Esophagus mucosa (tissue), 1 donor: ENCODE measurements at places on chromosomes 12 and 14. TPM values are rescaled to one million over a fixed set of nuclear protein-coding genes. Genes with fewer than 3 reads are reported as not detected.

The CCDC196 gene
- total RNA-seq, result not detected

The ADAM21 gene
- total RNA-seq, result not detected

The BCL2L2 gene
- total RNA-seq, result 29.1 TPM

The RPS6KL1 gene
- total RNA-seq, result 1.7 TPM

DNA sequence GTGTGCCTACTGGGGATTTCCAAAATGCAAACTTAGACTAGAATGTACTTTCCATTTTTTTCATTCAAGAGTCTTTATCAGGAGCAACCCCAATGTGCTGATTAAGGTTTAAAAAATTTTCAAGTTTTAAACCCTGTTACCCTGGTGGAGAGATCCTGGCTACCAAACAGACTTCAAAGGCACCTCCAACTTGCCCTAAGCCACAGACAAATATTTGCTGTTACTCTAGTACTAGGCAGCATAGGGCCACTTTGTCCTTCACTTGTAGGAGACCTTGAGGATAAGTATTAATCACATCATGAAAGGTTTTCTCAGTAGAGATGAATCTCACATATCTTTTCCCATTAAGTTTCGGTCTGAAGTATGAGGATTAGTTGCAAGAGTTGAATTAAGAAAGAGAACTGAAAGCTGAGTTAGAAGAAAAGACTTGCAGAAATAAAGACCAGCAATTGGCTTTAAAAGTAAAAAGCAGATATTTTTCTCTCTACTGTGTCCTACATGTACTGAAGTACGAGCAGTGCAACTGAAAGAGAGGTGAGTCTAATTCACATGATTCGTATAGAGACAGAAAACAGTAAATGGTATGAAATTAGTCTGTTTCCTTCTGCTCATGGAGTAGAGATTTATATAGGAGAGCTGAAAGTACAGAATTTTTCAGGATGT, 28.3 kb downstream of the NTN4 start:
- no peak for ATAC-seq

DNA sequence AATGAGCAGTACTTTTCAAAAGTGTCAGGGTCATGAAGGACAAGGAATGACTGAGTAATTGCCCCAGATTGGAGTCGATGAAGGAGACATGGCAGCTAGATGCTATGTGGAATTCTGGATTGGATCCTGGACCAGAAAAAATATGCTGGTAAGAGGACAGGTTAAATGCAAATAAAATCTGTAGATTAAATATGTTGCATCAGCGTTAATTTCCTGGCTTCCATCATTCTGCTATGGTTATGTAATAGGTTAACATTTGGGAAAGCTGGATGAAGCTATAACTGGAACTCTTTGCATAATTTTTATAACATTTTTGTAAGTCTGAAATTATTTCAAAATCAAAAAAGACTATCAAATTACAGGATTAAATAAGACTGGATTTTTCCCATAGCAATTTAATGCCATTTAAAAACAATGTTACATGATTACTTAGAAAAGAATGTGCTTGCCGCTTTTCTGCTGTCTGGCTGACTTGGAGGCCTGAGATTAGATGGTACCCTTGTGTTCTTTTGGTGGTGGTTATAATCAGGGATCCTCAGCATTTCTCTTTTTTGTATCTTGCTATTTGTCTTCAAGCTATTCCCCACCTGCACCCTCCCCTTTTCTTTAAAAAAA, 65.1 kb downstream of the FBXW8 start:
- ATAC-seq, result no peak

- peak; percentile 7 for ATAC-seq
These were observed 13.0 kb upstream of the GPR68 start for GRCh38 chr14:91257328-91258010.

DNA sequence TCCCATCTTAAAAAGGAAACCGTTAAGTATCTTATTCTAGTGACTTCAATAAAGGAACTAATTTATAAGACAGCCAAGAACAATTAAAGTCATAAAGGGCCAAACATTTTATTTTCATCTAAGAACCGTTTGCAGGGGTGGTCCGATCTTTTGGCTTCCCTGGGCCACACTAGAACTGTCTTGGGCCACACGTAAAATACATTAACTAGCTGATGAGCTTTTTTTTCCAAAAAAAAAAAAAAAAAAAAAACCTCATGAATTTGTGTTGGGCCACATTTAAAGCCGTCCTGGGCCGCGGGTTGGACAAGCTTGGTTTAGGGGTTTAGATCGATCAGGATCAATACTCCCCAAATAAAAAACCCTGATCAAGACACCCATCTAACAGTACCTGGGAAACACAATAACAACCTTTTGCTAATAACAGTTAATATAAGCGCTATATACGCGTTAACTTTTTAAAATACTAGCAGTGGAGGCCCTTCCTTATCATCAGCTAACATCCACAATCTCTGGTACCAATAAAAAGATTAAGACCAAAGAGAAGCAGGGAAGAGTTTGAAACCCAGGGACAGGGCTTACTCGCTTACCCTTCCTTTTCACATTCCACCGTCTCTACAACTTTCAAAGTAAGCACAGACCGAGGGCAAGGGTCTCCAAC, 1.1 kb downstream of the NAP1L1 start:
- no peak for ATAC-seq

DNA sequence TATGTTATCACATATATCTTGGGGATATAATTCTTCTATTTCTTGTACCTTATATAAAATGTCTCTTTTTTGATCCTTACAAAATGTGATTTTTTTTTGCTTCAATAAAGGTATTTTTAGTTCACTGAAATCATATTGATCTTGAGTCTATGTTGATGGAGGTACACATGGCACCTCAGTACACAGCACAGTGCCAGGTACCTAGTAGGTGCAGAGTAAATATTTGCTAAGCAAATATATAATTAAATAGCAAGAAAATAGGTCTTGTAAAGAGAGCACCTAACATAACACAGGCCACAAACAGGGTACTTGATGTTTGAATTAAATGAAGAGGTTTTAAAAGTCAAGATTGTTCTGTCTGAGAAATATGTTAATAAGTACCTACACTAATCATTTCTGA, 69.7 kb downstream of the CIT start:
- no peak for ATAC-seq

- ATAC-seq, result peak; percentile 20
These were observed 55.1 kb downstream of the PRIMA1 start for GRCh38 chr14:93733231-93733630.

- no peak for ATAC-seq
These were observed 168.0 kb downstream of the EGLN3 start for GRCh38 chr14:33782923-33783322.

- peak; percentile 53 for ATAC-seq
These were observed 1.2 kb downstream of the PIK3C2G start for GRCh38 chr12:18262514-18262913.

GRCh38 chr12:92582475-92582874, 120.3 kb upstream of the PLEKHG7 start:
- no peak for ATAC-seq

DNA sequence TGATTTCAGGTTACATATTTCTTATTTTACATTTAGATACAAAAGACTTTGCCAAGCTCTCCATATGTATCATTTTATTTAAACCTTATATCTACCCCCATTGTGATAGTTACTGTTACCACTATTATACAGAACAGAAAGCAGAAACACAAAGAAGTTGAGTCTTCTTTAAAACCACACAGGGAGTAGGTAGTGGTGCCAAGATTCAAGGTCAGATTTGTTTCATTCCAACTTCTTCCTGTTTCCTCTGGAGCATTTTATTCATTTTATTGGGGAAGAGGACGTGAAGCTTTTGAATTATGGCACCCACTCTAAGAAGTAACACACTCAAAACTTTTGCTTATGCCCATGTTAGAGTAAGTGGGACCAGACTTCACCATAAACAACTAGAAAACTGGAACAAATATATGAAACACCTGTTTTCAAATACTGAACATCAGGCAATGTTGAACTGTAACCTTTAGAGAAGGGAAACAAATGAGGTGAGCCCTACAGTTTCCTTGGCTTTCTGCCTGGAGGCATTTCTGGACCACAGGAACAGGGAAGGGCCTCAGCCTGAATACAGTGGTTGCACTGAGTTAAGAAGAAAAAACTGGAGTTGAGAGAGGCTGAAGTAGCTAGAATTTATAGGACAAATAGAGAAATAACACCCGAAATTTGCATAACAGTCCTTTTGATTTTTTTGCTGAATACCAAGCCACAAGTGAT, 160.4 kb upstream of the SSTR1 start:
- no peak for ATAC-seq

DNA sequence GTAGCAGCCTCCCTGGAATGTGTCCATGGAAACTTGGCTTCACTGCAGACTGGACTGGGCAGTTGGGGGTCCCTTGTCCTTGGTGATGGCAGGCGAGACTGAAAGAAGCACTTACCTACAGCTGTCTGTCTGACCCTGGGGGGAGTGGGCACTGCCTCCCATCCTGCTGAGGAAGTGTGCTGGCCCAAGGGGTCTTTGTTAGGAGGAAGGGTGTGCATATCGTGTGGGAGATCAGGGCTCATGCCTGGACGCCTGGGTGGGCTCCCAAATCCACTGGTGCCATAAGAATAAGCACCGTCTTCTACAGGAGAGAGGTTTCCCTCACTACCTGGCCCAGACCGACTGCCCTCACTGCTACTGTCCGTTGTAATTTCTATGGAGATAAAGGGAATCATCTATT, 81.4 kb downstream of the PIWIL1 start:
- ATAC-seq, result no peak

- no peak for ATAC-seq
These were observed 510 bp downstream of the ARID2 start for GRCh38 chr12:45730084-45730347.

GRCh38 chr12:121613462-121613861, 12.9 kb upstream of the ORAI1 start:
- no peak for ATAC-seq

GRCh38 chr14:64850369-64851137, 29.2 kb downstream of the SPTB start:
- ATAC-seq, result no peak

DNA sequence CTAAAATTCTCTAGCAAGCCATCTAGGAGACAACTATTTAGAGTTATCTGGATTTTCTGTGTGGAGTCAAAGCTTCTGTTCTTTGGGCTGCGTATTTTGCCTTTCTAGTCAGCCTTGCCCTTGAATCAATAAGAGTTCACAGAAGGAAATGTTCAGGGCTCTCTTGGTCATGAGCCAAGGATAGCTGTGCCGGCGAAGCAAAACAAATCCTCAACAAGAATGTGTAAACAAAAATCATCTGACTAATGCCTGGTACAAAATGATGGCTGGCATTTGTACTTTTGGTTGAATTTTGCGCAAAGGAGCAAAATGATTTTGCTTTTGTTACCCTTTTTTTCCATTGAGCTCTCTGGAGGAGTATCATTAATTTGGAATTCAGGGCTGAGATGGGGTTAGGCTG, 171.1 kb downstream of the DACT1 start:
- ATAC-seq, result no peak

GRCh38 chr12:5050542-5050941, 6.9 kb downstream of the KCNA5 start:
- peak; percentile 42 for ATAC-seq

DNA sequence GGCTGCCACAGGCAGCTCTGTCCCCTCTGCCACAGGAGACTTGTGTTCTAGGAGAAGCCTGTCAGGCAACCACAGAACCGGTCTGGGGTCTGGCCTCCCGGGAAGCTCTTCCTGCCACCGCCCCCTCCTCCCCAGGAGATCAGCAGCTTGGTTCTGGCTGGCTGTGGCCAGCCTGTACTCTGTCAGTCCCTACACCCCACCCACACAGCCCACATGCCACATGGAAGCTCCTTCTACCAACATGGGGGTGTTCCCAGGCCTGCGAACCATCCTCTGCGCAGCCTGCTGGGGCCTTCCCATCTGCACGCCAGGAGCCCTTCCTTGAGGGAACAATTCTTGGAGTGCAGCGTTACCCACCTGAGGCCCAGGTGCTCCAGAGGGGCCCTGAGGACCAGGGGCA, 16.8 kb downstream of the TMEM106C start:
- no peak for ATAC-seq

DNA sequence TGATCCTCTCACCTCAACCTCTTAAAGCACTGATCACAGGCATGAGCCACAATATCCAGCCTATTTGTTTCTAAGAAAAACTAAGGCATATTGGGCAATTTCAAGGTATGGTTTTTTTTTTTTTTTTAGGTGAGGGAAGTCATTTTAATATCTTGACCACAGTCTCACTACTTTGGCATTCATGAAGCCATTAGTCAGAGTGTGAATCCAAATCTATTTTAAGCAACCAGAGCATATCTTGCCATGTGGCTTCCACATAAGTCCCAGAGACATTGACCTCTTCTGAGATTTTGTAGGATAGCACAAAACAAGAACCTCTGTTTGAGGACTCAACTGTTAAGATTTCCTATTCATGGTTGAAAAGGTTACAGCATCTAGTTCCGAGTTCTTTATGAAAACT, 130.3 kb upstream of the RBM19 start:
- no peak for ATAC-seq

GRCh38 chr12:2234091-2234490, 181.3 kb downstream of the CACNA1C start:
- ATAC-seq, result no peak

DNA sequence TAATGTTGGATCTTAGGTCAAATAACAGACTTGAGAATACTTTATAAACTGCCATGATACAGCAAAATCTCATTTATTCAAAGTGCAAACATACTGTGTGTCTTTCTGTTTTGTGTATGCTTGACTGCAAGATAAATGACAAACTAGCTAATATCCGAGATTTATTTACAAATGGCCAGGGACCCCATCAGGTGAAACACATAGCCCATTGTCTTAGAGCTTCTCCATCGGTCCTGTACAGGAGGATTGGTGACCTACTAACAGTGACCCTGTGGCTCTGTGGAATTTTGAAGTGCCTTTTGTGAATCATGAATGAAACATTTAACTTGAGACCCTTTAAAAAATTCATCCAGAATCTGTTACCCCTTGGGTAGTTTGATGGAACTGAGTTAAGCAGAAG, 27.1 kb downstream of the SLC25A29 start:
- no peak for ATAC-seq

DNA sequence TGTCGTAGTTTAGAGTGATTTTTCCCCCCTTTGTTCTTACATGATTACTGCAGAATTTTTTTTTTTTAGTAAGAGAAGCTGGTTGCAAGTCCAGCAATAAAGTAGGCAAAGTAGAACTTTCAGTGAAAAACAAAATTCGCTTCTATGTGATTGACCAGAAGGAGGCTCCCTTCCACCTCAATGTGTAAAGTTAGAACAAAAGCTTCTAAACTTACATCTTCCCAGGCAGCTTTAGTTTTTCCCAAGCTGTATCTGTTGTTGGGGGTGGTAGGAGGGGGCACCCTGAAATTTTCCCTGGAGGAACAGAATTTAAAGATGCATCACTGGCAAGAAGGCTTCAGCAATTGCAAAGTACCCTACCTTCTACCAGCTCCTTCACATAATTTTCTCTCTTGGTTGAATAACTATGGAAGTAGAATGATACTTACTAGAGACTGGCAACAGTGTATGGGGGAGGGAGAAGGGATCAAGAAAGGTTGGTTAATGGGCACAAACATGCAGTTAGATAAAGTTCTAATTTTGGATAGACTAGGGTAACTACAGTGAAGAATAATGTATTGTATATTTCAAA, 87.3 kb upstream of the E2F7 start:
- ATAC-seq, result no peak

DNA sequence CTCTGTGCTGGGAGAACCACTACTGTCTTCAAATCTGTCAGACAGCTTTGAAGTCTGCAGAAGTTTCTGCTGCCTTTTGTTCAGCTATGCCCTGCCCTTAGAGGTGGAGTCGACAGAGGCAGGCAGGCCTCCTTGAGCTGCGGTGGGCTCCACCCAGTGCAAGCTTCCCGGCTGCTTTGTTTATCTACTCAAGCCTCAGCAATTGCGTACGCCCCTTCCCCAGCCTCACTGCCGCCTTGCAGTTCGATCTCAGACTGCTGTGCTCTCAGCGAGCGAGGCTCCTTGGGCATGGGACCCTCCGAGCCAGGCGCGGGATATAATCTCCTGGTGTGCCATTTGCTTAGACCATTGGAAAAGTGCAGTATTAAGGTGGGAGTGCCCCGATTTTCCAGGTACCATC, 25.1 kb upstream of the KLRB1 start:
- no peak for ATAC-seq
